ENCODE measurements at places on chromosomes 13 and 19. TPM values are rescaled to one million over a fixed set of nuclear protein-coding genes. Genes with fewer than 3 reads are reported as not detected.

ERICH6B gene
- not detected for total RNA-seq

LRRC63 gene
- total RNA-seq: not detected

NXNL1 gene
- not detected for total RNA-seq

SLC5A5 gene
- total RNA-seq: not detected

FAM216B gene
- total RNA-seq: not detected

PIK3R2 gene
- 12.2 TPM for total RNA-seq

DNA sequence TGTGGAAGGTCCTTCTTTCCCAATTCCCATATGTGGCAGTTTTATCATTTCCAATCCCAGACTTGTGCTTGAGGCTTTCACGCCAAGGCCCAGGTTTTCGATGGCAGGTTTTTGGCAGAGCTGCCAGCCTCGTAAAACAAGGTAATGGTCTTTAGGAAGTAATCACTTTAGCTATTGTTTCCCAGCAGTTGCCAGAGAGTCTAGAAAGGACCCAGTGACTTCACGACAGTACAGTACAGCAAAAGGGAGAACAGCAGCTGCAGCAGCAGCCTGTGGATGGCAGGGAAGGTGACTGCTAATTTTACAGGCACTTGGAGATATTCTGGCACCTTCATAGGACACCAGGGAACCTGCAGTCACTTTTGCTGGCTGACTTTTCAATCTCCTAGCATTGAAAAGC, 291.6 kb upstream of the MAB21L1 start:
- H3K27ac ChIP-seq: no peak overlapping the region
- no peaks in the 10 kb centered on the region for H3K4me1 ChIP-seq
- H3K27me3 ChIP-seq: no peaks in the 10 kb centered on the region
- no peak overlapping the region for H3K4me3 ChIP-seq

GRCh38 chr13:103960001-103960400, 893.8 kb upstream of the SLC10A2 start:
- no peak overlapping the region for H3K4me3 ChIP-seq
- DNase-seq: no peak
- H3K27me3 ChIP-seq: no peaks in the 10 kb centered on the region
- H3K4me1 ChIP-seq: no peaks in the 10 kb centered on the region
- no peaks in the 10 kb centered on the region for H3K36me3 ChIP-seq

- DNase-seq: no peak
- H3K27ac ChIP-seq: no peak overlapping the region
- no peaks in the 10 kb centered on the region for H3K27me3 ChIP-seq
- peaks cover 34% of the 10 kb centered on the region for H3K4me1 ChIP-seq
Observed at GRCh38 chr13:102401265-102401664, 583 bp downstream of the FGF14 start.

DNA sequence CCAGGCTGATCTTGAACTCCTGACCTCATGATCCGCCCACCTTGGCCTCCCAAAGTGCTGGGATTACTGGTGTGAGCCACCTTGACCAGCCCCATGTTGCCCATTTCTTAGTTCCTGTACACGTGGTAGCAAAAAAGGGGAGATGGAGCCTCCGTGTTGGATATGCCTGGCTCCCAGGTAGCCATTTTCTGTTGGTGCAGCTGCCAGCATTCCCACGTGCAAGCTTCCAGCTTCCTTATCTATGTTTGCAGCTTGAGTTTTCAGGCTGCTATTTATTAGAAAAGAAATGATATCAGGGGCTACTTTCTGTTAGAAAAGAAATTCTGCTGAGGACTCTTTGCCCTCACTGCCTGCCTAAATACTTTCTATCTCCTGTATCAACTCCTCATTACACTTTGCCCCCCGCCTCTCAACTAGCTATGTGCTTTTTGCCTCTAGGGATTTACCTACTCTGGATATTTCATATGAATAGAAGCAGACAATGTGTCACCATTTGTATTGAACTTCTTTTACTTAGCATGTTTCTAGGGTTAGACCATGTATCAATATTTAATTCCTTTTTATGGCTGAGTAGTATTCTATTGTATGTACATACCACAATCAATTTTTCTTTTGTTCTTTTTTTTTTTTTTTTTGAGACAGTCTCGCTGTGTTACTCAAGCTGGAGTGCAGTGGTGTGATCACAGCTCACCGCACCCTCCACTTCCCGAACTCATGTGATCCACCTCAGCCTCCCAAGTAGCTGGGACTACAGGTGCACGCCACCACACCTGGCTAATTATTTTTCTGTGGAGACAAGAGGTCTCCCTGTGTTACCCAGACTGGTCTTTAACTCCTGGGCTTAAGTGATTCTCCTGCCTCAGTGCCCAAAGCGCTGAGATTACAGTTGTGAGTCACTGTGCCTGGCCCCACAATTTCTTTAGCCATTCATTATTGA, 3.4 kb upstream of the TMED1 start:
- H3K27me3 ChIP-seq: no peaks in the 10 kb centered on the region
- H3K36me3 ChIP-seq: no peaks in the 10 kb centered on the region
- H3K4me3 ChIP-seq: no peak overlapping the region
- H3K27ac ChIP-seq: no peak overlapping the region

GRCh38 chr13:20301403-20302071, 69.4 kb upstream of the GJB6 start:
- H3K27ac ChIP-seq: peak overlapping the region; percentile 39
- peak; percentile 11 for DNase-seq
- H3K36me3 ChIP-seq: no peaks in the 10 kb centered on the region
- H3K4me1 ChIP-seq: no peaks in the 10 kb centered on the region

- H3K27ac ChIP-seq: no peak overlapping the region
- H3K36me3 ChIP-seq: no peaks in the 10 kb centered on the region
- no peaks in the 10 kb centered on the region for H3K4me1 ChIP-seq
- no peaks in the 10 kb centered on the region for H3K27me3 ChIP-seq
- DNase-seq: no peak
Observed at GRCh38 chr13:114143806-114144605, 11.6 kb upstream of the RASA3 start.

DNA sequence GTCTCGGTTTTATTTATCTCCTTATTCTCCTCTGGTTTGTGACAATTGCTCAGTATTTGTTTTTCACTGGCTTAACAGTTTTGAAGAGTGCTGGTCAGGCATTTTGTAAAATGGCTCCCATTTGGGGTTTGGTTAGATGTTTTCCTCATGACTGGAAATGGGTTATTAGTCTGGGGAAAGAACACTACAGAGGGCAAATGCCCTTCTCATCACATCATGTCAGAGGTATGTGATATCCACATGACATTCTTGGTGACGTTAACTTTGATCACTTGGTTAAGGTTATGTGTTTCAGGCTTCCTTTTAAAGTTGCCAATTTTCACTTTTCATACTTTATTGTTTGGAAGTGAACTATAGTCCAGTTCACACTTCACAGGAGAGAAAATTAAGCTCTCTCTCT, 74.8 kb upstream of the KLHL1 start:
- H3K36me3 ChIP-seq: no peaks in the 10 kb centered on the region
- no peak overlapping the region for H3K27ac ChIP-seq
- DNase-seq: no peak
- H3K27me3 ChIP-seq: no peaks in the 10 kb centered on the region

- H3K27ac ChIP-seq: peak overlapping the region; percentile 73
- peak overlapping the region; percentile 94 for H3K4me3 ChIP-seq
- DNase-seq: peak; percentile 45
- peaks cover 22% of the 10 kb centered on the region for H3K4me1 ChIP-seq
Observed at GRCh38 chr19:1566392-1567115, 1.6 kb downstream of the MEX3D start.

DNA sequence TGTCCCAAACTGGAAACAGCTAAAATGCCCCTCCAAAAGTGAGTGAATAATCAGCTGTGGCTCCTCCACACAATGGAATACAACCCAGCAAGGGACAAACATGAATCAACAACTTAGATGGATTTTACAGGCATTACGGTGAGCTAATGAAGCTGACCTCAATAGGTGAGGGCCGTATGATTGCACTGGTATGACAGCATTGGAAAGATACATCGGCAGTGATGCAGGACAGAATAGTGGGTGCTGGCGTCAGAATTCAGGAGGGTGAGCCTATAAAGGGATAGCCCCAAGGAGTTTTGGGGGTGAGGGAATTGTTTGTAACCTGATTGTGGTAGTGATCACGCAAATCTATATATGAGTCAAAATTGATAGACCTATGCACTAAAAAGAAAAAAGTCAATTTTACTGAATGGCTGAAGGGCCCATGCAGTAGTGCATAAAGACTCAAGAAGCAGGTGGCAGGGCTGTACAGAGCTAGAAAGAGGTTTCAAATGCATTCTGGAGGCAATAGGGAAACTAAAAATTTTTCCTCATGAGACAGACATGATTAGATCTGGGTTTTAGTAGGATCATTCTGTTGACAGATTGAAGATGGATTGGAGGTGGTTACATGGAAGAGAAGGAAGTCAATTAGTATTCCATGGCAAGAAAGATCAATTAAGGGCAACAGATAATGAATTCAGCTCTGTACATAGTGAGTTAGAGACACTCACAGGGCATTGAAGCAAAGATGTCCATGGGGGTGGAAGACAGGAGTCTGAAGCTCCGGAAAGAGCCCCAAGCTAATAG, 90.8 kb downstream of the IRS2 start:
- H3K36me3 ChIP-seq: no peaks in the 10 kb centered on the region
- no peaks in the 10 kb centered on the region for H3K4me1 ChIP-seq
- DNase-seq: no peak
- no peak overlapping the region for H3K27ac ChIP-seq
- H3K4me3 ChIP-seq: no peak overlapping the region
- H3K27me3 ChIP-seq: no peaks in the 10 kb centered on the region

GRCh38 chr13:30504081-30504480, 38.3 kb upstream of the HMGB1 start:
- no peaks in the 10 kb centered on the region for H3K4me1 ChIP-seq
- no peak for DNase-seq
- H3K27me3 ChIP-seq: no peaks in the 10 kb centered on the region

DNA sequence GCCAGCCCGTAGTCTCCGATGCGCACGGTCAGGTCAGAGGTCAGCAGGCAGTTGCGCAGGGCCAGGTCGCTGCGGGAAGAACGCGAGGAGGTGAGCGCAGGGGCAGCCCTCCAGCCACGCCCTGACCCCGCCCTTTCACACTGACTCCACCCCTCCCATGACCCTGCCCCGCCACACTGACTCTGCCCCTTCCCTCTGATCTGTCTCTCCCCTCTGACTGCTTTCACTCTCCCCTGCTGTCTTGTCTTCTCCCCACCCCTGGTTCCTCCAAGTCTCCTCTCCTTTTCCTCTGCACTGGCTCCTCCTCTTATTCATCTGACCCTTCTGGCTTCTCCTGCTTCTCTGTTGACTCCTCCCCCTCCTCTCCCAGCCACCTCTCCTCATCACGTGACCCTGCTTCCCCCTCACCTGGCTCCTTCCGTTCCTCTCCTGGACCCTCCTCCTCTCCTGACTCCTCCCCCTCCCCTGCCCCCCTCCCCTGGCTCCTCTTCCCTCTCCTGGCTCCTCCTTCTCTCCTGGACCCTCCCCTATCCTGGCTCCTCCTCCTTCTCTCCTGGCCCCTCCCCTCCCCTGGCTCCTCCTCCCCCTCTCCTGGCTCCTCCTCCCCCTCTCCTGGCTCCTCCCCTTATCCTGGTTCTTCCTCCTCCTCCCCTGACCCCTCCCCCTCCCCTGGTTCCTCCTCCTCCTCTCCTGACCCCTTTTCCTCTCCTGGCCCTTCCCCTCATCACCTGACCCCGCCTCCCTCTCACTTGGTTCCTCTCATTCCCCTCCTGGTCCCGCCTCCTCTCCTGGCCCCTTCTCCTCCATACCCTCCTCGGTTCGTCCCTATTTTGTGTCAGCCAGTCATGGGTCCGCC, 9.9 kb downstream of the LMTK3 start:
- no peak overlapping the region for H3K27ac ChIP-seq
- no peak for DNase-seq
- no peaks in the 10 kb centered on the region for H3K36me3 ChIP-seq
- H3K4me1 ChIP-seq: no peaks in the 10 kb centered on the region

GRCh38 chr19:54208784-54209057, 8.1 kb downstream of the RPS9 start:
- peaks cover 54% of the 10 kb centered on the region for H3K36me3 ChIP-seq
- H3K27me3 ChIP-seq: no peaks in the 10 kb centered on the region
- no peak for DNase-seq

DNA sequence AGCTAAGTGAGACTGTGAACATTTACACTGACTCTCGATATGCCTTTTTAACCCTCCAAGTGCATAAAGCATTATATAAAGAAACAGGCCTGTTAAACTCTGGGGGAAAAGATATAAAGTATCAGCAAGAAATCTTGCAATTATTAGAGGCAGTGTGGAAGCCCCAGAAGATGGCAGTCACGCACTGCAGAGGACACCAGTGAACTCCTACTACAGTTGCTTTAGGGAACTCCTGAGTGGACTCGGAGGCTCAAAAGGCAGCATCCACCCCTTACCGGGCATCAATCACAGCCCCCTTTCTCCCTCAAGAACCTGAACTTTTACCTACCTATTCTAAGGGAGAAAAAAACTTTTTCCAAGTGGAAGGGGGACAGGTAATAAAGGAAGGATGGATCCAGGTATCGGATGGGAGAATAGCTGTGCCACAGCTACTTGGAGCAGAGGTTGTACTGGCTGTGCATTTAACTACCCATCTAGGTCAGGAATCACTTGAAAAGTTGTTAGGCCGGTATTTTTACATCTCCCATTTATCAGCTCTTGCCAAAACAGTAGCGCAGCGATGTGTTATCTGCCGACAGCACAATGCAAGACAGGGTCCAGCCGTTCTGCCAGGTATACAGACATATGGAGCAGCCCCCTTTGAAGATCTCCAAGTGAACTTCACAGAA, 80.1 kb downstream of the ZNF486 start:
- no peak for DNase-seq
- no peak overlapping the region for H3K27ac ChIP-seq
- no peak overlapping the region for H3K4me3 ChIP-seq
- no peaks in the 10 kb centered on the region for H3K4me1 ChIP-seq
- H3K27me3 ChIP-seq: no peaks in the 10 kb centered on the region

GRCh38 chr19:18278521-18279265, 2.7 kb downstream of the JUND start:
- peak overlapping the region; percentile 99 for H3K27ac ChIP-seq
- peak overlapping the region; percentile 99 for H3K4me3 ChIP-seq
- H3K27me3 ChIP-seq: no peaks in the 10 kb centered on the region

DNA sequence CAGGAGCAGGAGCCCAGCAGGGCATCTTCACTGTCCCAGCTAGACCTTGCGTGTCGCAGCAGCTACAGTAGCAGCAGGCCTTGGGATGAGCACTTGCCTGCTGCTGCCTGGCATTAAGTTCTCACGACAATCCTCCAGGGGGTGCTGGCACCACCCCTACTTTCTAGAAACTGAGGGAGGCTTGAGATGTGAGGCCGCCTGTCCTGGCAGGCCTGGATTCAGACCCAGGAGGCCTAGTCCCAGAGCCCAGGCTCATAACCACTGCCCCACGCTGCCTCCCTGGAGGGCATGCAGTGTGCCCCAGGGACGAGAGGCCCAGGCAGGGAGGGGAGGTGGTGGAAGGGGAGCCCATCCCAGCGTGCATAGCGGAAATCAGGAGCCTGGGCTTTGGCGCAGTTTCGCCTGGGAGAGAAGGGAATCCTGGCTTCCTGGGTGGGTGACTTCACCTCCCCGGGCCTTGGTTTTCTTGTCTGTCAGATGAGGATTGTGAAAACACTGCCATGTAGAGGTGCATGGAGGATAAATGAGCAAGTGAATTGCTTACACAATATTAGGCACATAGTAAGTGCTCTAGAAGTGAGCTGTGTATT, 26.1 kb downstream of the PPP5C start:
- H3K36me3 ChIP-seq: no peaks in the 10 kb centered on the region
- no peak for DNase-seq
- H3K27me3 ChIP-seq: no peaks in the 10 kb centered on the region
- no peak overlapping the region for H3K27ac ChIP-seq
- H3K4me1 ChIP-seq: peaks cover 35% of the 10 kb centered on the region
